ENCODE measurements at places on chromosomes 4 and X. TPM values are rescaled to one million over a fixed set of nuclear protein-coding genes. Genes with fewer than 3 reads are reported as not detected.

DNA sequence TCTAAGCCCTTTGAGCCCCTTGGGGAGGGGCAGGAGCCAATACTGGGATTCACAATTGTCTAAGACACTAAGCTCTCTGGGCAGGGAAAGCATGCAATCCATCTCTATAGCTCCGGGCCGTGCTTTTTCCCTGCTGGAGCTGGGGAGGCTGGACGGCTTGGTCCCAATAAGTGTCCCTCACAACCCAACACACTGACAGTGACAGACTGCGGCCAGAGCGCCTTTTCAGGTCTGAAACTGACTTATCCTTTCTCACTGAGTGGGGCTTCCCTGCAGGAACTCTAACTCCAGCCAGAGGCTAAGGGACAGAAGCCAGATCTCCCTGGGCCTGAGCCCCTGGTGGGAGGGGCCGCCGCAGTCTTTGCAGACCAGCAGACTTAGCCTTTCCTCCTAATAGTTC lies 146.6 kb upstream of the PBDC1 start:
- no peak overlapping the region for H3K27ac ChIP-seq
- no peaks in the 10 kb centered on the region for H3K27me3 ChIP-seq
- H3K4me3 ChIP-seq = no peak overlapping the region
- H3K4me1 ChIP-seq = no peaks in the 10 kb centered on the region

DNA sequence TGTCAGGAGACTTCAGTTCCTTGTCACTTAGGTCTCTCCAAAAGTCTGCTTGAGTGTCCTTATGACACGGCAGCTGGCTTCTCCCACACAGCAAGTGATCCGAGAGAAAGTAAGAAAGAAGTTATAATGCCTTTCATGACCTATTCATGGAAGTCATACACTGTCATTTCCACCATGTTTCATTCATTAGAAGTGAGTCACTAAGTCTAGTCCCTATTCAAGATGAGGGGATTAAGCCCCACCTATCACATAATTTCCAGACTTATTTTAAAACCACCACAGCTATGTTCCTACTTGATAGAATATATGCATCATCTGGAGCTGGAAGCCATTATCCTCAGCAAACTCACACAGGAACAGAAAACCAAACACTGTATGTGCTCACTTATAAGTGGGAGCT lies 25.2 kb upstream of the COL25A1 start:
- no peak overlapping the region for H3K4me3 ChIP-seq
- H3K36me3 ChIP-seq = no peaks in the 10 kb centered on the region
- H3K27me3 ChIP-seq = no peaks in the 10 kb centered on the region
- DNase-seq = no peak

DNA sequence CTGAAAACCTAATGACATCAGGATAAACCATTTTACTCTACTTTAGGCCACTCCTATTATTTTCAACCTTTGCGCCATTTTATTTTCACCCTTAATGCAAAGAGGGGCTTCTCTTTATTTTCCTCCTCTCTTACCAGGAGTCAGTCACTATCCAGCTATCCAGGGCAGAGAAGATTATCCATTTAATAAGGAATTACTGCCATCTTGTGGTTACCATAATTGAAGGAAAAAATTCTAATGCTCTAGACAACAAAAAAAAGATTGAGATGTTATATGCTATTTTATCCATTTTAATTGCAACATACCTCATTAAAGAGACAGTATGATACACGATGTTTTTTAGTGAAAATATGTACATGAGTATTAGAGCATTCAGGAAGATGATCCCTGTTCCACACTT lies 514.5 kb upstream of the FAM241A start:
- no peak overlapping the region for H3K27ac ChIP-seq
- no peaks in the 10 kb centered on the region for H3K27me3 ChIP-seq
- H3K4me3 ChIP-seq = no peak overlapping the region
- no peaks in the 10 kb centered on the region for H3K36me3 ChIP-seq

DNA sequence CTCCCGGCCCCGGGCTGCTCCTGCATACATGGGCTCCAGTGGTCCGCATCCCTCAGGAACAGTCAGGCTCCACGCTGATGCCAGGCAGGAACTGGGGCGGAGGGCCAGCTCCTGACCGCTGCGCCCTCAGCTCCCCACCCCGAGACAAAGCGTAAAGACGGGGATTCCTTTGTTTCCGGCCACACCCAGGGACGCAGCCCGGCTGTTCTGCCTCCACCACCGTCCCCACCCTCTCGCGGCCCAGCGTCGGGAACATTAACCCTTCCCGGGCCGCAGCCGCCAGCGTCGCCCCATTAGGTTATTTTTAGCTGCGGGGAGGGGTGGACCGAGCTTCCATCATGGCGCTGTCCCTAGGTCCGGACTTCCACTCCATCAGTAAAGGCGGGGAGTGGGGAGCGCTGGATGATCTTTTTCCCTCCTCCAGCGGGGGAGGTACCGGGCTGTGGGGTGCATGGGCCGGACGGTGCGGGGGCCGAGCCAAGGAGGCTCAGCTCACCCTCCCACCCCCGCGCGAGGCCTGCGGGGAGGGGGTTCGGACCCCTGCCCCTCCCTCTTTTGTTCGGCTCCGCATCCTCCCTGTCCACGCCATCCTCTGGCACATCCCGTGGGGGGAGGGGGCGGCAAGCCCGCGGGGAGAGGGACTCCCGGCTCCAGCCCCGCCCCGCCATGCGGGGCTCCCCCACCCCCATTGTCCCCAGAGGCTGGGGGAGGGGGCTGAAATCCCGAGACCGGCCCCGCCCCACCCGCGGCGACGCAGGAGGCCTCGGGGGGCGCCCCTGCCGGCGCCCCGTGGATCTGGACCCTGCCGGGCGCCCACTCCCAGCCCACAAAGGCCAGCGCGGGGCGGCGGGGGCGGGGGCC lies 5.3 kb downstream of the CRMP1 start:
- H3K27ac ChIP-seq = no peak overlapping the region
- peaks cover 38% of the 10 kb centered on the region for H3K27me3 ChIP-seq
- DNase-seq = no peak
- no peaks in the 10 kb centered on the region for H3K36me3 ChIP-seq

GRCh38 chr4:172048666-172049065 lies 235.5 kb downstream of the GALNTL6 start:
- no peaks in the 10 kb centered on the region for H3K36me3 ChIP-seq
- no peak overlapping the region for H3K27ac ChIP-seq
- DNase-seq = no peak
- H3K27me3 ChIP-seq = no peaks in the 10 kb centered on the region

The CT47C1 gene
- total RNA-seq = not detected

The FIP1L1 gene
- total RNA-seq = 32.7 TPM

DNA sequence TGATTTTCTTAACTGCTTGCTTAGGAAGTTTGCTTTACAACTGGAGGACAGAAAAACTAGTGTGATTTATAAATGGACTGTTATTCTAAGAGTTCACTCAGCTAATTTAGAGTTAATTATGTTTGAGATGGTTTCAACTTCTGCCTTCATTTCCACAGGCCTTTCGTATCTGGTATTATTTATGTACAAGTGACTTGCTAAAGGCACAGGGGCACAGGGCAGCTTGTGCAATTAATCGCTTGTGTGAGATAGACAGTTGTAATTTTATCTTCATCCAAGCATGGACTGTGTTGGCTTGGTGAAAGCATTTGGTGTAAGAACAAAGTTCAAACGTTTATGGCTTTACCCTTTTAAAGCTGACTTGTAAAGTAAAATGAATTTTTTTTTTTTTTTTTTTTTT lies 38.3 kb downstream of the GPAT3 start:
- H3K36me3 ChIP-seq = no peaks in the 10 kb centered on the region
- H3K27ac ChIP-seq = peak overlapping the region; percentile 40
- H3K4me3 ChIP-seq = no peak overlapping the region
- no peak for DNase-seq
- no peaks in the 10 kb centered on the region for H3K4me1 ChIP-seq
- no peaks in the 10 kb centered on the region for H3K27me3 ChIP-seq

GRCh38 chrX:150036181-150036580 lies 97.9 kb upstream of the EOLA2 start:
- H3K27ac ChIP-seq = no peak overlapping the region
- H3K27me3 ChIP-seq = no peaks in the 10 kb centered on the region
- no peak for DNase-seq
- H3K36me3 ChIP-seq = no peaks in the 10 kb centered on the region
- no peak overlapping the region for H3K4me3 ChIP-seq

The MAGEB1 gene
- not detected for total RNA-seq

GRCh38 chrX:42978655-42979379 lies 200.9 kb upstream of the PPP1R2C start:
- DNase-seq = no peak
- H3K4me1 ChIP-seq = no peaks in the 10 kb centered on the region
- H3K4me3 ChIP-seq = no peak overlapping the region
- no peaks in the 10 kb centered on the region for H3K27me3 ChIP-seq
- no peaks in the 10 kb centered on the region for H3K36me3 ChIP-seq

- H3K27me3 ChIP-seq = no peaks in the 10 kb centered on the region
- H3K36me3 ChIP-seq = no peaks in the 10 kb centered on the region
- H3K4me1 ChIP-seq = no peaks in the 10 kb centered on the region
- no peak overlapping the region for H3K27ac ChIP-seq
- no peak overlapping the region for H3K4me3 ChIP-seq
Observed at GRCh38 chrX:23554304-23554703, 113.0 kb upstream of the PRDX4 start.

DNA sequence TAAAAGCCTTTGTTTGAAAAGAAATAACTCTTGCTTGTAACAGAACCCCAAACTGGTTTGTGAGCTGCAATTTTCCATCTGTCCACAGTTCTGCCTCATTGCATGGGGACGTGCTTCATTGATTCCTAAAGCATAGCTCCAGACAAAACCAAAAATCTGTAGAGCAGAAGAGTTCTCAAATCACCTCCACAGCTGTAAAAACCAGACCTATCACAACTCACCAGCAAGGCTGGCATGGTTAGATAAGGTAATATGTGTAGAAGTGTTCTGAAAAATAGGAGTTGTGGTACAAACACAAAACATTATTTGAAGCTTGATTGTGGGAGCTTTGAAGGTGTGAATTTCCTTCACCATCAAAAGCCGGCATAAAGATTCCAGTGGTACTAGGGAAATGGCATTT lies 12.5 kb upstream of the RAB28 start:
- no peaks in the 10 kb centered on the region for H3K4me1 ChIP-seq
- H3K36me3 ChIP-seq = no peaks in the 10 kb centered on the region
- no peak overlapping the region for H3K27ac ChIP-seq
- H3K4me3 ChIP-seq = no peak overlapping the region
- no peaks in the 10 kb centered on the region for H3K27me3 ChIP-seq

DNA sequence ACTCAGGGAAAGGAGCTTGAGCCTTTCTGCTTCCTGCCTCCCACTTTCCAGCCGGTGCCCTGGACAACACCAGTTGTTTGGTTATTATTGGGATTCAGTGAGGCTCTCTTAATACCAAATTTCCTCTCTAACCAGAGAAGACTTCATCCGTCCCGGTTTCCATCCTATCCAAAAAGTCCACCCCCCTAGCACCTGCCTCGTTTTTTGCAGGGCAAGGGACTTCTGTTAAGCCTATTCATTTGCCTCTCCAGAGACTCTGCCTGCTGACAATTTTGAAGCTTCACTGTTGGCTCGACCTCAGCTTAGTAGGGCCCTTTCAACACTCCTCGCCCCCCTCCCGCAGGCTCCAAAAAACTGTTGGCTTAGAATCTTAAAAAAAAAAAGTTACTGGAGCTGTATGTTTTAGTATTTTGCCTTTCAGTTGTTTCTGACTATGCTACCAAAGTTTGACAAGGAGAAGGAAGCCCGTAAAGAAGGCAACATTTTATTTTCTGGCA lies 779 bp upstream of the PRSS12 start:
- H3K27ac ChIP-seq = no peak overlapping the region
- no peak for DNase-seq
- no peaks in the 10 kb centered on the region for H3K4me1 ChIP-seq
- H3K27me3 ChIP-seq = peaks cover 11% of the 10 kb centered on the region
- no peak overlapping the region for H3K4me3 ChIP-seq

- H3K27ac ChIP-seq = no peak overlapping the region
- peaks cover 6% of the 10 kb centered on the region for H3K4me1 ChIP-seq
- H3K27me3 ChIP-seq = no peaks in the 10 kb centered on the region
- no peak overlapping the region for H3K4me3 ChIP-seq
Observed at GRCh38 chr4:151540728-151541388, 131.9 kb downstream of the FHIP1A start.

The MTHFD2L gene
- 11.5 TPM for total RNA-seq

- no peak for DNase-seq
- no peaks in the 10 kb centered on the region for H3K36me3 ChIP-seq
- H3K4me1 ChIP-seq = no peaks in the 10 kb centered on the region
- no peak overlapping the region for H3K4me3 ChIP-seq
- no peaks in the 10 kb centered on the region for H3K27me3 ChIP-seq
Observed at GRCh38 chrX:14351611-14352303, 177.6 kb upstream of the GLRA2 start.

GRCh38 chr4:145723336-145723735 lies 43.4 kb downstream of the C4orf51 start:
- peaks cover 7% of the 10 kb centered on the region for H3K4me1 ChIP-seq
- DNase-seq = no peak
- H3K27me3 ChIP-seq = no peaks in the 10 kb centered on the region
- no peak overlapping the region for H3K4me3 ChIP-seq

The OPN1MW2 gene
- not detected for total RNA-seq

The OCRL gene
- total RNA-seq = 12.6 TPM

GRCh38 chrX:72576141-72576894 lies 3.7 kb upstream of the HDAC8 start:
- no peaks in the 10 kb centered on the region for H3K4me1 ChIP-seq
- no peaks in the 10 kb centered on the region for H3K27me3 ChIP-seq
- no peak overlapping the region for H3K4me3 ChIP-seq
- no peaks in the 10 kb centered on the region for H3K36me3 ChIP-seq

- no peak overlapping the region for H3K4me3 ChIP-seq
- no peaks in the 10 kb centered on the region for H3K27me3 ChIP-seq
- no peak for DNase-seq
- H3K4me1 ChIP-seq = peaks cover 14% of the 10 kb centered on the region
- H3K27ac ChIP-seq = no peak overlapping the region
- no peaks in the 10 kb centered on the region for H3K36me3 ChIP-seq
Observed at GRCh38 chr4:151266497-151266896, 10.5 kb upstream of the PRSS48 start.

The CSN2 gene
- total RNA-seq = not detected

- DNase-seq = no peak
- H3K36me3 ChIP-seq = no peaks in the 10 kb centered on the region
Observed at GRCh38 chrX:113919387-113919786, 664.5 kb upstream of the HTR2C start.

The TIGD4 gene
- 0.28 TPM for total RNA-seq

GRCh38 chrX:16946971-16947562 lies 609 bp downstream of the REPS2 start:
- H3K4me1 ChIP-seq = no peaks in the 10 kb centered on the region
- peak overlapping the region; percentile 31 for H3K27ac ChIP-seq
- H3K27me3 ChIP-seq = no peaks in the 10 kb centered on the region
- peak overlapping the region; percentile 62 for H3K4me3 ChIP-seq

GRCh38 chr4:107125496-107125895 lies 89.4 kb upstream of the DKK2 start:
- H3K4me1 ChIP-seq = no peaks in the 10 kb centered on the region
- no peak overlapping the region for H3K4me3 ChIP-seq
- H3K27me3 ChIP-seq = no peaks in the 10 kb centered on the region
- no peak overlapping the region for H3K27ac ChIP-seq
- H3K36me3 ChIP-seq = no peaks in the 10 kb centered on the region
